Activated CD8-positive, alpha-beta memory T cell treated with anti-CD3 and anti-CD28 coated beads for 4 hours (primary cell): ENCODE measurements at places on chromosomes 11 and 22.

- DNase-seq: no peak
Observed at GRCh38 chr11:1931341-1932104, 12.0 kb downstream of the TNNT3 start.

DNA sequence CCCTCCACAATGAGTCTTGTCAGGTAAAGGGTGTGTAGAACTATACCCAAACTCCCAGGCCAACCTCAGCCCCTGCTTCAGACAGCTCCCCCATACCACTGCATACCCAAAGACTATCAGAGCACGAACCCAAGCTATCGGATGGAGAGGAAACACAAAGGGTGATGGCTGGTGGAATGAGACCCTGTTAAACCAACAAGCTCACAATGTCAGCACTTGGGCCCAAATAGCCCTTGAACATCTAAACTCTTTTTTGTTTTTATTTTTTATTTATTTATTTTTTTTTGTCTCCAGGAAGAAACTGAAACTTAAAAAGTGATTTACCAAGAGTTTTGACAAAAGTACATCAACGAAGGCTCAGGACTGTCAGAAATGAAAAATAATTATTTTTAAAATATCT, 10.6 kb downstream of the DGCR2 start:
- DNase-seq: no peak

DNA sequence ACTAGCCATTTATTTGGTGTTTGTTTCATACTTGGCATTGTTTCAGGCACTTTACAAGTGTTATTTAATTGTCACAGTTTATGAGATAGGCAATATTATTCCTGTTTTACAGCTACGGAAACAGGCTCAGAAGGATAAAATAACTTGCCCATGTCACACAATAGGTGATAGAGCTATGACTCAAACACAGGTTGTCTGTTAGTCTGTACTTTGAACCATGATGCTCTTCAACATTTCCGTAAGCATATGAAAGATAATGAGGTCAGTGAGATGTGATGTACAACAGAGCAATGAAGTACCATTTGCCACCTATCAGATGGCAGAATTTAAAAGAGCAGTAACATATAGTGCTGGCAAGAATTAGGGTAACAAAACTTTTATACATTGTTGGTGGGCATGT, 15.3 kb downstream of the TUG1 start:
- DNase-seq: no peak

- DNase-seq: peak; percentile 30
Observed at GRCh38 chr11:128772814-128773213, 78.9 kb downstream of the FLI1 start.

GRCh38 chr22:27507935-27508526, 293.5 kb downstream of the MN1 start:
- DNase-seq: no peak

- no peak for DNase-seq
Observed at GRCh38 chr11:63672936-63673539, 1.9 kb upstream of the ATL3 start.

DNA sequence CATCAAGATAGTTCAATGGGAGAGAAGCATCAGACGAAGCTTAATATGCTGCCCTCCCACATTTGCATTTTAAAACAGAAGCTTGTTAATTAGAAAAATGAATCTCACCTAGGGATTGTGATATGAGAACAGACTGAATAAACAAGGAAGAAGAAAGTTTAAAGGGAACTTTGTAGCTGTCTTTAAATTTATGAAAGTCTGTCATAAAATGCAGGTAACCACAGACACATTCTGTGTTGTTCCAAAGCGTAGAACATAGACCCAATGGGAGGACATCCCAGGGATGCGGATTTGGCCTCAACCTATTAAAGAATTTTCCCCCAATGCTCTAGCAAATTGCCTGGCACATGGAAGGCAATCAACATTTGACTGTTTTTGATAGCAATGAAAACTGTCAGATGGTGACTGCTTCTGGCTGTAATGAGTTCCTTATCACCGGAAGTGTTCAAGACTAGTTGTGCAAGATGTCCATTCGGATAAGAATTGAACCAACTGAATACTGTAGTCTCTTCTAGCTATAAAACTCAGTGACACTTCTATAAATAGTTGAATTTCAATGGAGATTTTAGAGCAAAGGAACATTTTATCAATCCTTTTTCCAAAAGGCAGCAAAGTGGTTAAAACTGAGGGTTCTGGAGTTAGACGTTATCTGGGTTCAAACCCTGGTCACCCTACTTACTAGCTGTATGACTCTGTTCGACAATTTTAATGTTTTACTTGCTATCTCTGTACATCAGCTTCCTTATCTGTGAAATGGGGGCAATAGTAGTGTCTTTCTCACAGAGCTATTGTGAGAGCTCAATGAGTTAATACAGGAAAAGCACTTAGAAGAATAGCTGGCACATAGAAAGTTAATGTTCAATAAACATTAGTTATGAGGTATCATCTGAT, 64.9 kb downstream of the LIF start:
- no peak for DNase-seq

DNA sequence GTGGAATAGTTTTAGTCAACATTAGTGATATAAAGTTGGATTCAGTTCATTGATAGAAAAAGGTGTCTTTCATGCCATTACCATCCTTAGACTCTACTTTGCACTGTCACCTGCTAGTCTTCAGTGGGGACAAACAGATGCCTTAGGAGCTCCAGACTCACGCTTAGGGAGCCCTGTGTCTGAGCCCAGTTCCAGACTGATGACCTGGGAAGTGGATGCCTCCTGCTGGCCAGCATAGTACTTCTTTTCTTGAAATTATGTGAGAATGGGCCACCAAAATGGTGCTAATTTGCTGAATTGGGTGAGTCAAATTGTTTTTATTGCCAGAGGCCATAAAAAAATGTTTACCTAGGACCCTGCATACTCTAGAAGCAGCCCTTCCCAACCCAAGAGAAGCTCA, 53.9 kb downstream of the NOX4 start:
- no peak for DNase-seq

DNA sequence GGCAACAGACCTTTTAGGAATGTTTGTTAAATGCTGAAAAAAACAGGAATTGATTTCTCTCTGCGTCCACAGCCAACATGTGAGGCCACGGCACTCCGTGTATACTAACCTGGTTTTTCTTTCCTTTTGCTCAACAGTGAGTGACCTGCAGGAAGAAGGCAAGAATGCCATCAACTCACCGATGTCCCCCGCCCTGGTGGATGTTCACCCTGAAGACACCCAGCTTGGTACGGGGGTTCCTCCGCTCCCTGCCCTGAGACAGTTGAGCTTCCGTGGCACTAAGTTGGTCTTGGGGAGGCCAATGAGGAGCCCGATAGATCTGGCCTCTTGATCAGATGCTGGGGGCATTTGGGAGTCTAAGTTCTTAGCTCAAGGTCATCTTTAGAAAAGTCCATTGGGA, 69.7 kb downstream of the PARVB start:
- DNase-seq: no peak

DNA sequence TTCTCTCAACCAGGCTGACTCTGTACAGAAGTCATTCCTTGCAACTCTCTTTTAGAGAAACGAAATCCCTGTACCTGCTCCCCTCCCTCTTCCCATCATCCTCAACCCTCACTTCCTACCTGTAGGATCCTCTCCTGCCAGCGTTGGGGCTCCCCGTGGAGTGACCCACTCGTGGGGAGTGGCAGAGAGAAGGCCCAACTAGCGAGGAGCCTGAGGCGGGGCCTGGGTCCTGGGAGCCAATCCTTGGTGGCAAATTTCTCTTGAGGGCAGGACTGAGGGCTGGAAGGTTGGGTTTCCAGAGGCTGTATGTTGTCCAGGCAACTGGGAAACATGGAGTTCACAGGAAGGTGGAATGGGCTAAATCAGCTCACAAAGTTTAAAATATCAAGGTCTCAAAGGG, 10.4 kb downstream of the NHERF4 start:
- DNase-seq: no peak

GRCh38 chr11:30960387-30960992, 374.3 kb upstream of the MPPED2 start:
- DNase-seq: no peak

- DNase-seq: no peak
Observed at GRCh38 chr11:1305501-1306056, 3.9 kb downstream of the TOLLIP start.

DNA sequence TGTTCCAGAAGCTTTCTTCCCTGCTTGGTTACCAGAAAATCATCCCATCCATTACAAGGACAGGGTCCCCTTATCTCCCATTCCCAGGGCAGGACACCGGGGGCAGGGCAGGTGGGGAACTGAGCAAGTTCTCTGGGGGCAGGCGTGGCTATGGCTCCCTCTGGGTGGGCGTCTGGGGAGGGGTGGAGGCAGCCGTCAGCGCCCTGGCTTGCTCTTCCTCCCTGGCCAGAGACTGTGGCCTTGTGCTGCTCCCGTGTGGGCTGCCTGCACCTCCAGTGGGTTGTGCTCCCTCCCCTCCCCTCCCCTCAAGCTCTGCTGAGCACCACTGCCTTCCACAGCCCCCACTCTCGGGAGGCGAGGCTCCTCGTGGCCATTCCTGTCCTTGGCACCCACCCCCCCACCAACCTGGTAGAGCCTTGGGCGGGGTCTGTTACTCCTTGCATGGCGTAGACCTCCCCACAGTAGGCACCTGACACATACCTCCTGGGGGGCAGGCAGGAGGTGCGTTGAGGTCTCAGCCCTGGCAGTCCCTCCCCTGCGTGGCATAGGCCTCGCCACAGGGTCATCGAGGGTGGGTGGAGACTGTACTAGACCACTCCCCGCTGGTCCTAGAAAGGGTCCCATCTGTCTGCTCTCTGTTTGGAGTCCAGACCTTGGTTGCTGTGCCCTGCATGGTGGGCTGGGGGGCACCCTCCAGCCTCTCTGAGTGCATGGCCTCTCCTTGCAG, 24.2 kb upstream of the PPP6R3 start:
- DNase-seq: no peak
